ENCODE measurements at places on chromosomes 16 and 17.

DNA sequence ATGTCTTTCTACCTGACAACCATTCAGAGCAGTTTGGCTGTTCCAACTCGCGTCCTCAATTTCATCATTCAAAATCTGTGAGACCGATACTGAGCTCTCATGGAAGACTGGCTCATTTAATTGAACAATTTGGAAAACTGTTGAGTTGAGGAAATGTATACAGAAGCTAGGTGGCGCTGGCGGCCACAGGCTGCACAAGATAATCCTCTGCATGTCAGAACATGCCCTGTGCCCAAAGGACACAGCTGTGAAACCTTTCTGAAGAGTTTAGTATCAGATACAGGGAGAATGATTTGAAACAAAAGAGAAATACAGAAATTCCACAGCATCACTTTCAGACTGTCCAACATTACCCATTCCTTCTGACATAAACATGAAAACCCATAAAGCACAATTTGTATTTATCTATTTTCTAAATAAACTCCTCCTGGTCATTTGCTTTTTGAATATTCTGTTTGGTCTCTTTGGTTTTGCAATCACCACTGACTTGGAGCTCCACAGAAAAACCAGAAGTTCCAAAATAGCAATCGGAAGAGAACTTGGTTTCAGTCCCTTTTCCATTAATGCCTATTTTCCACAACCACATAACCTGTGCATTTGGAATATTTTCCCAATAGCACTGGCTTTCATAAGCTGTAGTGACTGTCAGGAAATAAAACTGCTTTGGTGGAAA is 192.8 kb downstream of the MAP2K6 start:
- DNase-seq: peak; percentile 74

- peak; percentile 71 for DNase-seq
These were observed 51.5 kb upstream of the MGAT5B start for GRCh38 chr17:76816590-76817135.

GRCh38 chr16:85182774-85183173 is 70.5 kb upstream of the CIBAR2 start:
- DNase-seq: no peak

- no peak for DNase-seq
These were observed 35.5 kb downstream of the SOST start for GRCh38 chr17:43722870-43723665.

DNA sequence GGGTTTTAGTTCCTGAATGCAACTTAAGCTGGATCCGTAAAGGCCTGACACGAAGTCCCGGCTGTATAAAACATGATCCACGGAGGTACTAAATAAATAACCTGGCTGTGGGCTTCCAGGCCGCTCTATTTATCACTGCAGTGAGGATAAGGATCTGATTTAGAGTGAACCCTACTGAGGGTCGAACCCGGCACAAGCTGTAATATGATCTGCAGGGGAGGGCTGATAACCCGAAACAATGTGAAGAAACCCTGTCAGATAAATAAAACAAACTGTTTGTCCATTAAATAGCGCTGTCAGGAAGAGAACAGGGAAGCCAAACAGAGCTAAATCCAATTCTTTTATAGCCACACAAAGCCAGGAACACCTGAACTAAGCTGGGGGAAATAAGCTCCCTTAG is 375.6 kb upstream of the SALL1 start:
- no peak for DNase-seq

DNA sequence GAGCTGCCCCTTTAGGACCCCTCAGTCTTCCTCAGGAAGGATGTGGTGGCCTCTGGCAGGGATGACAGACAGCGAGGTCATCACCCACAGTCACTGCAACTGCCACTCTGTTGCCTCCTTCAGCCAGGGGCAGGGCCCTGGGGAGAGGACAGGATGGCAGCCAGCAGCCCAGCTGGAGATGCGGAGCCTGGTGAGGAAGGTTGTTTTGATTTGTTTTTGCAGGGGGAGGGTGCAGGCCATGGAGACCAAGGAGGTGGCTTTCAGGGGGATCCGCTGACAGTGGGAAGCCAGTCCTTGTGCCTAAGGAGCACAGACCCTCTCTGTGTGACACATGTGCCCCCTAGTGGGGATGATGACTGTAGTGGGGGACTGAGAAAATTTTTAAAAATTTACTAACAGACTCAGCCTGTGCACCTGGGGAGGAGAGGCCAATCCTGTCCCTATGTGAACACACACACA is 7.4 kb downstream of the PRCD start:
- peak; percentile 92 for DNase-seq

DNA sequence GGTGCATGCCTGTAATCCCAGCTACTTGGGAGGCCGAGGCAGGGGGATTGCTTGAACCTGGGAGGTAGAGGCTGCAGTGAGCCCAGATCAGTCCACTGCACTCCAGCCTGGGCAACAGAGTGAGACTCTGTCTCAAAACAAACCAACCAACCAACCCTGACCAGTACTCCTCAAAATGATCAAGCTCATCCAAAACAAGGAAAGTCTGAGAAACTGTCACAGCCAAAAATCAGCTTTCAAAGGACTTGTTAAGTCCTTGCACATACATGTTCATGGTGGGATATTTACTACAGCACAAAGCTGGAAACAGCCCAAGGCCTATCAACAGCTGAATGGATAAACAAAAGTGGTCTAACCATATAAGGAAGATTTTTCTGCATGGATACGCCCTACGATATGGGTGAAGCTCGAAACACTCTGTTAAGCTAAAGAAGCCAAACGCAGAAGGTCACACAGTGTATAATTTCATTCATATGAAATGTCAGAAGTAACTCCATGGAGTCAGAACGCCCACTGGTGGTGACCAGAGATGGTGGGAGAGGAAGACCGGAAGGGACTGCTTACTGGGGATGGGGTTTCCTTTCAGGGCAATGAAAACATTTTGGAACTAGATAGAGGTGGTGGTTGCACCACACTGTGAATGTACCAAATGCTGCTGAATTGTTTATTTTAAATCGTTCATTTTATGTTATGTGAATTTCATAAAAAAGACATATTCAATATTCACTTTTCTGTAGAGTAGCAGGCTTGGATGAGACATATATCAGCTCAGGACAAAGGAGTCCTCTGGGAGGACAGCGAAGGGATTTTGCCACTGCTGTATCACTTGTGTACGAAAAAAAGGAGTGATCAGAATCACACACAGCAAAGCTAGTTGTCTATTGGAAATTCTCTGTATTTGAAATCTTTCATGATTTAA is 17.7 kb downstream of the CCL17 start:
- DNase-seq: peak; percentile 59

DNA sequence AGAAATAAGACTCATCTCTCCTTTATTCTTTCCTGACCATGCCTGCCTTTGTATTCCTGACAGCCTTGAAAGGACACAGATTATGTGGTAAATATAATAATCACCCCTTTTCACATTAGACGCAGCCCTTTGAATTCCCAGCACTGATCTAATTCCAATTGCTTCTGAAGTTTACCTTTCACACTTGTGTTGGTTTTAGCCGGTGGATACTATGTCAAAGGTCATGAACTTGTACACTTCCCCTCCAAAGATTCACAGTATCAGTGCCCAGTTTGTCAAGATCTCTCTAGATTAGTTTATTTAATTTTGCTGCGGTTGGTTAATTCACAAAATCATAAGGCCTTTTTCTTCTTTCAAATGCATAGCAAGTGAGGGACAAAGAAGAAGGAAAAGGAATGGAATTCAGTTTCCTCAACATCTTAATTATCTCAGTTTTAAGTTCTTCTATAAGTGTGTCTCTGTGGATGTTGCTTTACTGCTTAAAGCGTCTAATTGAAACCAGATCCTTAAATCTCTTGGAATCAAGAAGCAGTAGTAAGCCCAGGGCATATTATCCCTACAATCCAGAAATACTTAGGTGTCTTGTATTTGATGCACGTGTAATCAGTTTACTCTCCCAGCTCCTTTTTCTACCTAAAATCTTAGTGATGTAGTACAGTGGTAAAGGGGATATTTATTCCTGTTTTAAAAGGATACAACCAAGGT is 174.3 kb upstream of the TBX2 start:
- DNase-seq: no peak

DNA sequence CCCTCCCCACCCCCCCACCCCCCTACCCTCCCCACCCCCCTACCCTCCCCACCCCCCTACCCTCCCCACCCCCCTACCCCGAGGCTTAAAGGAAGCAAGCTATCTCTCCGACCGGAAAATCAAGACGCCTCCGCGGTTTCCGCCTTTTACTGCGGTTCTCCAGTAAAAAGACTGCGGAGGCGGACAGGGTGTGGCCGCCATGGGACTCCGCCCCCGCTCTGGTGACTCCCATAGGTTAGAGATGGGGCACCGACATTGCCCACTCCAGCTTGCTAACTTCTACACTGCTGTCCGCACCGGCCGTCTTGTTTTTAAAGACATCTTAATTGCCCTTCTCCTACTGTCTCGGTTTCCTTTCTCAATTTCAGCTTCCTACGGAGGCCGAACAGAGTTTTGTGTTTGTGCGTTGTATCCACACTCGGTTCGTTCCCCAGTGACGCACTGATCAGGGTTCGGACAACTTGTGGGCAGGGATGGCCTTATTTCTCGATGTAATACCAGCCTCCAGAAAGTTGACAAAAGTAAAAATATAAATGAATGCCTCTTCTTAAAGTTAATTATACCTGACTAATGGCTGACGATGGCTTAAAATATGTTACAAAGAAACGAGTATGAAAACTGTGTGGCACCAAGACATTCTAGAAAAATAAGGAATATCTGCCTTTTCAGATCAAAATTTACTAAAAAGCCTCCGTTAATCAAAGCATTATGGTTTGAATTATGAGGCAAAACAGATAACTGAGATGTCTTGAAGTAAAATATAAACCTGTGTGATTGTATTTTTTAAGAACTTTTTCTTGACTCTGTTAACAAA is 1.1 kb upstream of the ZNF200 start:
- DNase-seq: no peak

DNA sequence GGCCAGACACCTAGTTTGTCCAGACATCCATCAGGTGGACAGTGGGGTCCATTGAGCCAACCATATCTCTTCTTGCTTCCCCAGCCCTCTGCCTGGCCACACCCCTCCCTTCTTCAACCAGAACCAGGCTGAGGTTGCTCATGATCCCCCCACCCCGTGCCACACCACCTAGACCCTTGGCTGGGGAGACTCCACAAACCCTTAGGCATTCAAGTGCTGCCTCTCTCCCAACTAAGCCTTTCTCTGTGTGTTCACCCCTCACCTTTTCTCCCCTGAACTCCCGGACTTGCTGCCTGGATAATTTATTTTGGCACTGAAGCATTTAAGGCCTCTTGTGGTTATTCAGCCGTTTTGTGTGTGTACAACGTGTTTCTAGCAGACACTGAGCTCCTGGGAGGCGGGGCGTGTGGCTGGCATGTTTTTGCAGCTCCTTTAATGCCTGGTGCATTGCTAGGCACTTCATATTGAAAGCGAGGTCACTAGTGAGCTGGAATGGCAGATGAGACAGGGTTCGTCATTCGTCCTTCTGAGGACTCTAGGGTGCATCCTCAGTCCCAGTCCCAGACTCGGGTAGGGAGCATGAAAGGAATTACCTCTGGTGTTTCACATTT is 28.7 kb downstream of the CACNA1G start:
- no peak for DNase-seq

DNA sequence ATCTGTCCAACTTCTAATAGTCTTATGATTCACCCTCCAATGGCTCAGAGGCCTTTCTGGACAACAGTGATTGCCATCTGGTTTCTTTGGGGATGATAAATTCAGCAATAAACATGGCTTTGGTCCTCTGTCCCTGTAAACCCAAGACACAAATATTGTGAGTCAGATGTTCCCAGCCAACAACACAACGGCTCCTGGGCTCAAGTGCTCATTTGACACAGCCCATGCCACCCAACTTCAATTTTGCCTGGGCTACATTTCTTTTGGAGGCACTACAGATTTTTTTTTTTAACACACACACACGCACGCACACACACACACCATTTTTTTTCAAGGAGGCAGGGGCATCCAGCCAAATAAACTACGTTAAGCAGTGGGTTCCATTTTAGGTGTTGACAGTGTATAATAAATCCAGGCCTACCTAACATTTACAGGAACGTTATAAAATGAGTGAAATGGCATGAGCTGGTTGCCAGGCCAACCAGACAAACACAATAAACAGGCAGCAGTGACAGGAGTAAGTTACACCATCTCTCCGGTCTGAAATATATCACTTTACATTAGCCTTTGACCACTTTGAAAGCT is 939.9 kb upstream of the SOX9 start:
- peak; percentile 24 for DNase-seq

- DNase-seq: no peak
These were observed 33.8 kb upstream of the SBK1 start for GRCh38 chr16:28258567-28258966.

- peak; percentile 27 for DNase-seq
These were observed 55.8 kb upstream of the GSE1 start for GRCh38 chr16:85557083-85557970.

DNA sequence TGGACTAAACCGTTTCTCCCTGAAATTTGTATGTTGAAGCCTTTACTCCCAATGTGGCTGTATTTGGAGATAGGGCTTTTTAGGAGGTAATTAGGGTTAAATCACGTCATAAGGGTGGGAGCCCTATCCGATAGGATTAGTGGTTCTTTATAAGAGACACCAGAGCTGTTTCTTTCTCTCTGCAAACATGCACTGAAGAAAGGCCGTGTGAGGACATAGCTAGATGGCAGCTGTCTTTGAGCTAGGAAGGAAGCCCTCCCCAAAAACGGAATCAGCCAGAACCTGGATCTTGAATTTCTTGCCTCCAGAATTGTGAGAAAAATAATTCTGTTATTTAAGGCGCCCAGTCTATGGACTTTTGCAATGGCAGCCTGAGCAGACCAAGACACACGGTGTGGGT is 14.1 kb downstream of the ODF4 start:
- no peak for DNase-seq

- peak; percentile 63 for DNase-seq
These were observed 21.2 kb downstream of the PDILT start for GRCh38 chr16:20383106-20384029.

DNA sequence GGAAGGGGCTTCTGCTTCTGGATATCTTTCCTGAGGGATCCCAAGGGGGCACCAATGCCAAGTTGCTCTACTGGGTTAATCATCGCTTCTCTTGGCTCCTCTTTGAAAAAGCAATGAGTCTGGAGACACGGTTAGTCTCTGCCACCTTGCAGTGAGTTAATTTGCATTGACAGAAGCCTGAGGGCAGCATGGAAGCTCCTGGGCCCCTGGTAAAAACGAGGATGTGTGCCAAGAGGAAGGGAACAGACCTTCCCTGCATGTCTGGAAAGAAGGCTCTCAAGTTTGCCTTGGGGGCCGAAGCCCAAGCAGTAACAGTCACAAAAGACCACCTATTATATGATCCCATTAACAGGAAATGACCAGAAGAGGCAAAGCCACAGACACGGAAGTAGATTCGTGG is 86.7 kb downstream of the IRX5 start:
- no peak for DNase-seq

GRCh38 chr17:46744441-46744840 is 74.1 kb downstream of the WNT3 start:
- no peak for DNase-seq

DNA sequence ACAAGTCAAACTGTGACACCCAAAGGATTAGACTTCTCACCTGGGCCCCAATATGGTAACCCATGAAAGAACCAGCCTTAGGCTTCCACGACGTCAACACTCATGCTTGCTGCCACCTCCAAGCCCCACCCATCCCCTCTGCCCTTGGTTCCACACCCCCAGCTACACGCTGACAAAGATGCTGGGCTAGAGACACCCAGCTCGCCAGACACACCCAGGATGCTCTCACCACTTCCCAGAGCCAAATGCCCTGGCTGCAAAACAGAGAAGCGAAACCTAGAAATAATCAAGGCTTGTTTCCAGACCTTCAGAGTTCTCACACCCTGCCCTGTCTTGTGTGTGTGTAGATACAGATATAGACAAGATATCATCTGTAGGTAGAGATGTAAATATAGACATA is 26.0 kb upstream of the ADCY9 start:
- no peak for DNase-seq
